ENCODE measurements at places on chromosomes 1 and 21.

- DNase-seq, result no peak
Measured at GRCh38 chr1:153698020-153698922, 19.8 kb downstream of the NPR1 start.

DNA sequence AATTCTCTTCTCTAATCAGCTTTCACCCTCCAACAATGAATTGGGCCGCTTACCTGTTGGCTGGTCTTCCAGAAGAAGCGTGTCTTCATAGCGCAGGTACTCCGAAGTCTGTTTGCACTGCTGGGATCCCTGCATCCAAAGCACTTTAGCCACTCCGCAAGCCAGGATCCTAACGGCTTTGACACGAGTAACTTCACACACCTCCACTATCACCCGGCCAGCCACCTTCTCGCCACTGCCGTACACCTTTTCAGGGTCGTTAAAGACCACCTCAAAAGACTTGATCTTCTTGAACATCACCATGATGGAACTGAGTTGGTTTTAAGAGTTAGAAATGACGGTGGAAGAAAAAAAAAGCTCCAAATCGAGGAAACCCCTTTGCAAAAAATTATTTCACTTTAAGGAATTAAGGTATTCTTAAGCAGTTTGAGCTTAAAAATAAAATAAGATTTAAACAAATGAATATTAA, 381 bp downstream of the TXNIP start:
- DNase-seq, result no peak

DNA sequence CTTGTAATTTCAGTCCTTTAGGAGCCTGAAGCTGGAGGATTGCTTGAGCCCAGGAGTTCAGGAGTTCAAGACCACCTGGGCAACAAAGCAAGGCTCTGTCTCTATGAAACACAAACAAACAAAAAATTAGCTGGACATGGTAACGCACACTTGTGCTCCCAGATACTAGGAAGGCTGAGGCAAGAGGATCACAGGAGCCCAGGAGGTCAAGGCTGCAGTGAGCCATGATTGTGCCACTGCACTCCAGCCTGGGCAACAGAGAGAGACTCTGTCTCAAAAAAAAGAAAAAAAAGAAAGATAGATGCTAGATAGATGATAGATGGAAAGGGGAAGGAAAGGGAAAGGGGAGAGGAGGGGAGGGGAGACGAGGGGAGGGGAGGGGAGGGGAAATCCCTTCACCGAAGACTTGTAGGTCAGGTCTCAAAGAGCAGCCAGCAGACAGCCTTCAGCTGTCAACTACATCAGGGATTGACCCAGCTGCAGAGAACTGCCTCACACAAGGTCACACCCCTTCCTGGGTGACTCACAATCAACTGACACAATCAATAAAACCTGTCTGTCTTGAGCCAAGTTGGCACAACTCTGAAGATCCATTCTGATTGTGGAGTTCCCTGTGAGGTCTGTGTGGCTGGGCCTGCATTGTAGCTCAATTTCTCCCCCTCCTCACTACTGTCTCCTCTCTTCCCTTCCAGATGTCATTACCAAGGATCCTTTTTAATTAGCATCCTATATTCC, 200.6 kb downstream of the RGS7 start:
- DNase-seq, result no peak

DNA sequence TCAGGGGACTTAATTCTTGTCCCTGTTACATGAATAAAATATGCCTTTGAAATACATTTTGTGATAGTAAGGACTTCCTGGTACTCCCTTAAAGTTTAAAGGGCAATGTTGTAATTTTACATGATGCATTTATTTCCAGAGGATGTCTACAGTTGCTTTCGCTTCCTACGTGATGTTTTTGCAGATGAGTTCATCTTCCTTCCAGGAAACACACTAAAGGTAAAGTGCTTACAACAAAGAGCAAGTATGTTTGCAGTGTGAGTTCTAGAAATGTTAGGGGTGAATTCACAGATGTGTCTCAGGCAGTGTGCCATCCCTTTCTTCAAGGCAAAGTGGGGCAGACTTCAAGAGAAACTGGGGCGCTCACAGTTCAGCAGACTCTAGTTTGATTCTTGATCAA, 31.2 kb downstream of the GNPAT start:
- DNase-seq, result no peak

DNA sequence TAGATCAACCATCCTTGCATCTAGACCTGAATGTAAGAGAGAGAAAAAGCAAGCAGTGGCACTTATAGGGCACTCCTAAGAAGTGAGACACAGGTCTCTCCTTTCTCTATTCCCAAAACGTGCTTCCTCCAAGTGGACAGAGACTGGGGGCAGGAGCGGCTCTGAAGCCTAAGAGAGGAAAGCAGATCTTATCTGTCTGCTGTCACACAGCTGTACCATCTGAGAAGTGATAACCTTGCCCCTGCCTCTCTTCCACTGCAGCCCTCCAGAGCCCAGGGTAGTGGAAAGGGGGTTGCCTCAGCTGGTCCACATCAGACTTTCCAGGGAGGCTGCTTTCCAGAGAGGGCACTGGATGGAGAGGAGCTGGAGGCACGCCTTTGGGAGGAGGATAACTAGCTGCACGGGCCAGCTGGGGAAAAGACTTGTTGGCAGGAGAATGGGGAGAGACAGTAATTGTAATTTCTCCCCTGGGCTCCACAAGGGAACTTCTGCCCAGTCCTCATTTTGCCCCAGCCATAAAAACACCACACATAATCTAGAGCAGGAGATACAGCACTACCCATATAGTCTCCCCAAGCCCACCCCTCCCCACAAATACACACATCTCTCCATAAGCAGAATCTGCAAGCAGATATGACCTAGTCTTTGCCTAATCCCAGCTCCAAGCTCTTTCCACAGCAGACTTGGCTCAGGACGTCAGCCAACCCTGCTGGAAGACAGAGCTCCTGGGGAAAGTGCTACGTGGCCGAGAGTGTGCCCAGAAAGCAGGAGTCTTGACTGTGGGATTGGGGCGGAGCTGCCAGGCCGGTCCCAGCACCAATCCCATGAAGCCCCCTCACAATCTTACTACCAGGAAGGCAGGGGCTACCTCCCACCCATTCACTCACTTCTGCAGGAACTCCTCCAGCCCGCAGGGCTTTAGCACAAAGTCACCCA, 31.2 kb downstream of the PIK3C2B start:
- DNase-seq, result no peak

DNA sequence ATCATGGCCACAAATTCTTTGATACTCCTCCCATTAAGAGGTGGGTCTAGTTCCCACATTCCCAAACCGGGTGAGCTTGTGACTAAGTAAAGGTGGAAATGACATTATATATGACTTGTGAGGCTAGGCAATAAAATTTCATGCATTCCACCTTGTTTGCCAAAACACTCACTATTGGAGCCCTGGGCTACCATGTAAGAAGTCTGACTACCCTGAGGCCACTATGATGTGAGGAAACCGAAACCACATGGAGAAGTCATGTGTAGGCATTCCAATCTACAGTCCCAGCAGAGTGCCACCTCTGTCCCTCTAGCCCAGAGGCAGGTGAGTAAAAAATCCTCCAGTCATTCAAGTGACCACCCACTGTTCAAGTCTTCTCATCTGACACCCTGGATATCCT, 17.9 kb upstream of the SMG7 start:
- no peak for DNase-seq

GRCh38 chr1:167330601-167331293, 110.1 kb downstream of the POU2F1 start:
- DNase-seq, result no peak

GRCh38 chr1:76300556-76300955, 226.0 kb downstream of the ST6GALNAC3 start:
- no peak for DNase-seq

GRCh38 chr1:193614275-193614674, 427.9 kb upstream of the B3GALT2 start:
- no peak for DNase-seq

GRCh38 chr1:39525366-39526165, 34.1 kb downstream of the BMP8A start:
- DNase-seq, result peak; percentile 14

DNA sequence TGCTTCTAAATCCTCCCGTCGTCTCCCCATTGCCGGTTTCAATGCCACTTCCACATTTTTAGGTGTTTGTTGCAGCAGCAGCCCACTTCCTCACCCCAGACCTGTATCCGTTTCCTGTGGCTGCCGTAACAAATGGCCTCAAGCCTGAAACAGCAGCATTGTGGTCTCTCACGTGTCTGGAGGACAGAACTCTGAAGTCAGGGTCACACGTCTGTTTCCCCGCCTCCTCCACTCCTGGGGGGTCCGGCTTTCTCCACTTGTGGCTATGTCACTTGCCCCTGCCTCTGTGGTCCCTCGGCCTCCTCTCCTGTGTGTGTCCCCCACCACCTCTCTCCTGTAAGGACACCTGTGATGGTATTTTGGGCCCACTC, 21.8 kb downstream of the TRPM2 start:
- DNase-seq, result no peak

- DNase-seq, result no peak
Measured at GRCh38 chr21:46193829-46194373, 9.6 kb upstream of the SPATC1L start.

- no peak for DNase-seq
Measured at GRCh38 chr1:231841616-231842344, 215.2 kb downstream of the DISC1 start.

- DNase-seq, result no peak
Measured at GRCh38 chr1:211381481-211382181, 55.0 kb downstream of the TRAF5 start.

DNA sequence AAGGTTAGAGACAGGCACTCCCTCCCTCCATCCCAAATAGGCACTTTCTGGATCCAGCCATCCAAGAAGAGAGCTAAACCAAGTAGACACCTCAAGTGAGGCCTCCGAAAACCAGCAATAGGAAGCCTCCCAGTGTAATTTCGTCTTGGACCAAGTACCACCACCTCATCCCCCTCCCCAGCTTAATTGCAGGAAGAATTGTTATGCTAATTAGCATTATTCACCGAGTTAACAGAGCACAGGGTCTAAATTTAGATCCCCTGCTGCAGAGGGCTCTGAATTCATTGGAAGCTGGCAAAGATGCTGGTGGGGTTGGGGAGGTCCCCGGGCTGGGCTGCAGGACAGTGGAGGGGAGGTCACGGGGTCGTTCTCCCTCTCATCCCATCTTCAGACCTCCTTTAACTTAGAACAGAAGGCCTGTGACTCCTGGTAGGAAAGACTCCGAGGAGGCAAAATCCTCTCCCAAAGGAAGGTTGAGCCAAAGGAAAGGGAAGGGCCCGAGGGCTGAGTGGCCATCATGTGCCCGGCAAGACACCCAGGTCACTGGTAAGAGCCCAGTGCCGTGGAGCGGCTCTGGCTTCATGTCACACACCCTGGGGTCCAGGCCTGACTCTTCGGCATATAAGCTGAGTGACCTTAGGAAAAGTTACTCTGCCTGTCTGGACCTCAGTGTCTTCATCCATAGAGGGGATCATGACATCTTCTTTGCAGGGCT, 209.2 kb upstream of the GRIK3 start:
- DNase-seq, result no peak

GRCh38 chr1:219812086-219812485, 116.3 kb downstream of the SLC30A10 start:
- no peak for DNase-seq

DNA sequence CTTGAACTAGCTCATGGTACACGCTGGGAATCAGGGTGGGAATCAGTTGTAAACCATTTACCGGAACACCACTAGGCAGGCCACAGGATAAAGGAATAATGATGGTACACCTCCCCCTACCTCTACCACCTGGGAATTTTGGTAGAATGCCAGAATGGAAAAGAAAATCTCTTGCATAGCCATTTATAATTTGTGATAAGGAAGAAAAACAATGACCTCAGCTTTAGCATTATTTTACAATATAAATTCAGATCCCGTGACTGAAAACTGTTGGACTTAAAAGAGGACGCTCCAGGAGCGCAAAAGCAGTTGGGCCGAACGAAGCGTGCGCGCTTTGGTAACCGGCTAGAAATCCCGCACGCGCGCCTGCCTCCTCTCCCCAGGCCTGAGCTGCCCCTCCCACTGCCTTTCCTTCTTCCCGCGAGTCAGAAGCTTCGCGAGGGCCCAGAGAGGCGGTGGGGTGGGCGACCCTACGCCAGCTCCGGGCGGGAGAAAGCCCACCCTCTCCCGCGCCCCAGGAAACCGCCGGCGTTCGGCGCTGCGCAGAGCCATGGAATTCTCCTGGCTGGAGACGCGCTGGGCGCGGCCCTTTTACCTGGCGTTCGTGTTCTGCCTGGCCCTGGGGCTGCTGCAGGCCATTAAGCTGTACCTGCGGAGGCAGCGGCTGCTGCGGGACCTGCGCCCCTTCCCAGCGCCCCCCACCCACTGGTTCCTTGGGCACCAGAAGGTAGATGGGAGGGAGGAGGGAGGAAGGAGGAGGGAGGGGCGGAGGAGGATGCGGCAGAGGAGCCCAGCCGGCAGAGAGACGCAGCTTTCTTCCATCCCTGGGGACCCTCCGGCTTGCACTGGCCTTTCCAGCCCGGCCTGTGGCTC, at the start of gene CYP4X1:
TSS of gene CYP4X1 (plus strand) at position 402 of the 873 bp plus-strand sequence. CDS start at position 551, 149 bp downstream.
- no peak for DNase-seq

- DNase-seq, result no peak
Measured at GRCh38 chr1:118113261-118113660, 71.8 kb downstream of the SPAG17 start.

DNA sequence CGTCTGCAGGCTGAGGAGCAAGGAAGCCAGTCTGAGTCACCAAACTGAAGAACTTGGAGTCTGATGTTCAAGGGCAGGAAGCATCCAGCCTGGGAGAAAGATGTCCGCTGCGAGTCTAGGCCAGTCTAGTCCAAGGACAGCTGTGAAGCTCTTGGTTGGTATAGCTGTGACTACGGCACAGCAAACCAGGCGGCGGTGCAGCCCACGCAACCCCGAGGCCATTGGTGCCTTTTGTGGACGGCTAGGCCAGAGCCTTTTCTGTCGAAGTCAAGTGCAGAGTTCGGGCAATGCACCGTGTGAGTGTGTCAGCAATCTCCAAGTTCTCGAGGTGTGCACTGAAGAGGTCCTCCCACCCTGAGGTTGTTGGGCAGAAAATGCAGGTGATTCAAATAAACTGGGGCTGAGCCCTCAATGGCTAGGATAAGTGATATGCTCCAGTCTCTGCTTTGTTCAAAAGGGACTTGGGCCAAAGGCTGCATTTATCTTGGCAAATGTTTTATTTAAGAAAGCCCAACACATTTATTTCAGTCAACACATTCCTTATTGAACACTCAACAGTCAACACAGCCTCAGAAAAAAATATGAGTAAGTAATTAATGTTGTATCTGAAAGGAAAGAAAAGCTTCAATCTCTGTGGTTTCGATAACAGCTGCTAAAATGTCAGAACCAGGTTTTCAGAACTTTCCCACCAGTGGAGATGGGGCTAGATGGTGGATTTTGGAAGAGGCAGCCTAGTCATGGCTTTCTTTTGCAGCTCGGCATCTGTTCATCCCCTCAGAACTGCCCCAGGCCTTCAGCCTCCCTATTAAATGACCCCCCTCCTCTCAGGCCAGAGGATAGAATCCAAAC, 78.1 kb upstream of the COX20 start:
- DNase-seq, result no peak

- DNase-seq, result no peak
Measured at GRCh38 chr1:92655197-92655801, 129.6 kb downstream of the EVI5 start.

DNA sequence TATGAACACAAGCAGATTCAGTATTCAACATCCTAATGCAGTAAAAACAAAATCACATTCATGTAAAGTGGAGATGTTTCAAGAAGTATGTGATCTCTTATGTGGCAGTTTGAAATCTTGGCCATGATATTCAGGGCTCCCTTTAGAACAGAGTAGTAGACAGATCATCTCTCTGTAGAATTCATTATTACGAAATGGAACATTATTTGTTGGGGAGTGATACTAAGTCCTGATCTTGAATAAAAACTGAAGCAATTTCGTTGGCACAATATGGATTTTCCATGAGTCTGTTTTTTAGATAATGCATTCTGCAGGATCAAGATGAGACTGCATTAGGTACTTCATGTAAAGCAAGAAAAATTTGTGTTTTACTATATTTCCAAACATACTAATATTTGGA, 264.4 kb upstream of the NRIP1 start:
- no peak for DNase-seq

All from stimulated activated CD4-positive, alpha-beta T cell treated with anti-CD3 and anti-CD28 coated beads, Interleukin-12 subunit alpha, Interleukin-12 subunit beta, amount 100 ng/mL, for 48 hours (primary cell).